ENCODE measurements at places on chromosomes 1 and 21. TPM values are rescaled to one million over a fixed set of nuclear protein-coding genes. Genes with fewer than 3 reads are reported as not detected.

RC3H1 gene
- 23.2 TPM for total RNA-seq

SV2A gene
- total RNA-seq, result 0.22 TPM

MX1 gene
- 14.9 TPM for total RNA-seq

DMRTA2 gene
- total RNA-seq, result not detected

RORC gene
- total RNA-seq, result 13.0 TPM

RCSD1 gene
- total RNA-seq, result 45.3 TPM

PEX14 gene
- 21.0 TPM for total RNA-seq

RNU1-3 gene
- 4,234 TPM for total RNA-seq

LYPD8 gene
- not detected for total RNA-seq

LCE3D gene
- not detected for total RNA-seq

LAMC1 gene
- total RNA-seq, result 98.7 TPM

RCC1 gene
- 8.0 TPM for total RNA-seq

MPL gene
- 0.40 TPM for total RNA-seq

ERG gene
- 19.3 TPM for total RNA-seq

JAM2 gene
- total RNA-seq, result 42.6 TPM

AIRE gene
- total RNA-seq, result not detected

GRIK1 gene
- total RNA-seq, result not detected

ZNF648 gene
- not detected for total RNA-seq

Measured in left ventricle myocardium superior (tissue), 1 donor.